Smooth muscle cell of the coronary artery (primary cell): ENCODE measurements at places on chromosomes 3 and 15. TPM values are rescaled to one million over a fixed set of nuclear protein-coding genes. Genes with fewer than 3 reads are reported as not detected.

The ZKSCAN7 gene
- total RNA-seq: 4.6 and 8.3 TPM in 2 replicates

The PP2D1 gene
- not detected in 2 replicates for total RNA-seq

The FETUB gene
- total RNA-seq: not detected in 2 replicates

The CPA3 gene
- total RNA-seq: not detected in 2 replicates

The IFT57 gene
- 49.8 and 77.8 TPM in 2 replicates for total RNA-seq

The TMEM212 gene
- total RNA-seq: not detected in 2 replicates

The THUMPD3 gene
- 44.9 and 76.5 TPM in 2 replicates for total RNA-seq

The GATA2 gene
- total RNA-seq: 0.12 and 2.9 TPM in 2 replicates

The GOLGA6C gene
- 0.08 TPM in 1 of 2 replicates, not detected in the other for total RNA-seq

The TIGIT gene
- total RNA-seq: not detected in 2 replicates

The ABHD14A gene
- 8.3 and 13.1 TPM in 2 replicates for total RNA-seq

The LHFPL4 gene
- 0.12 TPM in 1 of 2 replicates, not detected in the other for total RNA-seq

The SKIL gene
- total RNA-seq: 20.1 and 107 TPM in 2 replicates

The COX5A gene
- 19.4 and 37.5 TPM in 2 replicates for total RNA-seq

The GOLGA6L4 gene
- total RNA-seq: 0.83 and 0.94 TPM in 2 replicates

The ARGFX gene
- not detected in 2 replicates for total RNA-seq

The C3orf22 gene
- not detected in 2 replicates for total RNA-seq

The SENP2 gene
- total RNA-seq: 26.9 and 34.0 TPM in 2 replicates

The AADACL2 gene
- total RNA-seq: not detected in 2 replicates

The STRIT1 gene
- total RNA-seq: not detected in 2 replicates

The CTXND1 gene
- total RNA-seq: under 0.01 TPM in 1 of 2 replicates, not detected in the other
